IPS-NIHi11 (cell line): ENCODE measurements at places on chromosomes 1 and 21.

DNA sequence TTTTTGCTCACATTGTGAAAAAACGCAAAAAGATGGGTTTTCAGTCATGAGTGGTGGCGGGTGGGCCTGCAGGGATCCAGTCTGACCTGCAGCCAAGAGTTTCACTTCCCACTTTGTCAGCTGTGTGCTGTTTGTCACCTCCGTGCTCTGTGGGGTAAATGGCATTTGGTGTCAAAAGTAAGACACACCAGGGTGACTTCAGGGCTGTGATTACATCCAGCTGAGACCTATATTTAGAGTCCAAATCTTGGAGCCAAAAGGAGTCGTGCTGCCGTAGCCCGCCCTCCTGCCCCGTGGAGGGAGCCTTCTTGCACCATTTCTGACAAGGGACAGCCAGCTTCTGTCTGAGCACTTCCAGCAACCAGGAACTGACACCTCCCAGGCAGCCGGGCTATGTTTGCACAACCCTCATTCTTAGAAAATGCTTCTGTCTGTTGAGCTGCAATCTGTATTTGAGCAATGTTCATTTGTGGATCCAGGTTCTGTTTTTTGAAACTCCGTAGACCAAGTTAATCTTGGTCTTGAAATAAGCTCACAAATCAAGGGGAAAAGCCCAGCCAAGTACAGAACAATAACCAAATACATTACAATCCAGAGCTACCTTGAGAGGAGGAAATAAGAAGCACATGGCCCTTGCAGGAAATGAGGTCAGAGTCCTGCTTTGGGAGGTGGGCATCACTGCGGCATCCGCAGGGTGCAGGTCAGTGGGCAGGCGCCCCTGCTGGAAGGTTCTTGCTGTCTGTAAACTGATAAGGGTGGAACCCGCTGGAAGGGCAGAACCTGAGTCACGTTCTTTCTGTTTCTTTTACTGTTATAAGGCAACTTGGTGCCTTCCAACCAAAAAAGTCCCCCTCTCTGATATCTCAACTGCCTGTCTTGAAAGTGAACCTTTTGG is 14.4 kb downstream of the ABCG1 start:
- DNase-seq = peak; percentile 45

GRCh38 chr1:219660666-219661463 is 48.0 kb upstream of the ZC3H11B start:
- DNase-seq = peak; percentile 77

- DNase-seq = no peak
Observed at GRCh38 chr1:113777561-113777960, 18.3 kb upstream of the PHTF1 start.

DNA sequence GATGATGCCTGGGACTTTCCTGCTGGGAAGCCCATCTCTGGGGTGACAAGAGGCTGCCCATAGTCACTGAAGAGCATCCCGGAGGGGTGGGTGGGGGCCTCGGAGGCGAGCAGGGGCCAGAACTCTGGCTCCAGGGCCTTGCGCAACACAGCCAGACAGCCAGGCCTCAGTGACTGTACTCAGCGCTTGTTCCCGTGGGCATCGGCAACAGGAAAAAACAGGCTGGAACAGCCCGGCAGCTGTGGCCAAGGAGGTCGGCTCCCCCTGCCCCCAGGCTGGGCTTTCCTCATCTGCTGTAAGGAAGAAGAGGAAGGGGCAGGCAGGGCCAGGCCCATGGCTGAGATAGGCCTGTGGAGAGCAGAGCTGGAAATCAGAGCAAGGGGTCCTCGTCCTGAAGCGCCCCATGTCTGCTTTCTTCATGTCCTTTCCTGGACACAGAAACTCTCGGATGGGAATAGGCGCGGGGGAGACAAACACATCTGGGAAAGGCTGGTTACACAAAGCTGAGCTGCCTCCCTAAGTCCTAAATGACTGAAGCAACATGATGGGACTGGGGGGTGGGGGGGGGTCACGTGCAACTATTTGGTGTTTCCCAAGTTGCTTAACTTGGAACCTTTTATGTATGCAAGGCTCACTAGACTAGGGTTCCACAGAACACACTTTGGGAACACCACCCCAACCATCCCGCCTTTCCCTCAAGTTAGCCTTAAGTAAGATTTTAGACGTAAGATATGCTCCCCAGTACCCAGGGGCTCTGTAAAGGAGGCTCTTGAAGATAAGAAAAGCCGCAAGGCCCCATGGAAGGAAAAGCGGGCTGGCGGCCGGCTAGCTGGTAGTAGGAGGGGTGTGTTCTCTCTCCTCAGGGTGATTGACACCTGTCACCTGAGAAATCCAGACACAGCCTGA is 30.7 kb downstream of the HSPG2 start:
- DNase-seq = no peak

- no peak for DNase-seq
Observed at GRCh38 chr1:62964141-62964540, 180.2 kb downstream of the ATG4C start.

- peak; percentile 61 for DNase-seq
Observed at GRCh38 chr1:84847253-84848250, 45.5 kb downstream of the LPAR3 start.

GRCh38 chr1:56482486-56482885 is 96.9 kb downstream of the PLPP3 start:
- no peak for DNase-seq

- DNase-seq = peak; percentile 25
Observed at GRCh38 chr1:223102797-223103533, 40.1 kb downstream of the TLR5 start.

DNA sequence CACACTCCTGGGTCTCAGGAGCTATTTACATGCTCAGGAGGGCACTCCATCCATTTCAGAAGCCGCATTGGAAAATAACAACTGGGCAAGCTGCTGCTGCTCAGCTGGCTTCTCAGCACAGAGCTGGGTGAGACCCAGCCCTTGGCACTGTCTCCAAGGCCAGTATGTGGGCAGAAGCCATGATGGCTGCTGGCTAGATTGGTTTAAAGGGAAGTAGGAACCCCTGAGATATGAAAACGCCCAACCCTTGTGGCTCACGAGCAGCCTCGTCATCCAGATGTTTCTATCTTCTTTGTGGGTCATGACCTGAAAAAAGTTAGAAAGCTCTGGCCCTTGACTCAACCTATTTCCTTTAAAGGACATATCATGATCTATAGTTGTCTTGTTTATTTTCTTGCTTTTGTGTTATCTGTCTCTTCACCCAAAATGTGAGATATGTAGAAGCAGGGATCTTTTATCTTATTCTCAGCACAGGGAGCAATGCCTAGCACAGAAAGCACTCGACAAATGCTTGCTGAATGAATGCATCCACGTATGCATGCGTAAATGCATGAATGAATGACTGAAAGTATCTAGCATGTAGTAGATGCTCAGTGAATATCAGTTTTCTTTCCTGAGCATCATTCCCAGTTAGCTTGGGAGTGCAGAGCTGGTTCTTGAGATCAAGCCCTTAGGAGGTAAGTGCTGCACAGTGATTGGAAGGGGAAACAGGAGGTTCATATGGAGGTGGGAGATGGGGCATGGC is 11.6 kb downstream of the MYBPH start:
- no peak for DNase-seq

GRCh38 chr1:218694636-218695035 is 349.5 kb downstream of the TGFB2 start:
- DNase-seq = no peak

GRCh38 chr1:50667272-50667671 is 244.0 kb upstream of the DMRTA2 start:
- DNase-seq = no peak
